GM13976 (cell line): ENCODE measurements at places on chromosomes 4 and X.

DNA sequence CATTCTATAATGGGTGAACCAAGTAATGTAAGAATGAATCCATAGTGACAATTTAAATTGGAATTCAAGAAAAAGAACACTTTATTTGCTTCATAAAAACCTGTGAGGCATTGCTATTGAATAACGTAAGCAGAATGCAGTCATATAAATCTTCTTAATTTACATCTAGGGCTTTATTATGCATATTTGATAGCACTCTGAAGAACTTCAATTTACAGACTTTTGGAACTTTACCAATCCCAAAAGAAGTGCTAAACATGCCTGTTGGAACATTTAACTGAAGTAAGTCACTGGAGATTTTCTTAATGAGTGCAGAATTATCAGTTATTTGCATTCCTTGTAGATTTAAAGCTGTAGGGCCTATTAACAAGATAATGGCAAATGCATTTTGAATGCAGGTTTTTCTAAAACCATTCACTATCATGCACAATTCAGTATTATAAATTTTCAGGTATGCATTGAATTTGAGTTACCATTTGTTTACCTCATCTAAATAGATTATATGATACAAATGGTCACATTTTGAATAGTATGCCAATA lies 1181.2 kb downstream of the ARAP2 start:
- DNase-seq = no peak

DNA sequence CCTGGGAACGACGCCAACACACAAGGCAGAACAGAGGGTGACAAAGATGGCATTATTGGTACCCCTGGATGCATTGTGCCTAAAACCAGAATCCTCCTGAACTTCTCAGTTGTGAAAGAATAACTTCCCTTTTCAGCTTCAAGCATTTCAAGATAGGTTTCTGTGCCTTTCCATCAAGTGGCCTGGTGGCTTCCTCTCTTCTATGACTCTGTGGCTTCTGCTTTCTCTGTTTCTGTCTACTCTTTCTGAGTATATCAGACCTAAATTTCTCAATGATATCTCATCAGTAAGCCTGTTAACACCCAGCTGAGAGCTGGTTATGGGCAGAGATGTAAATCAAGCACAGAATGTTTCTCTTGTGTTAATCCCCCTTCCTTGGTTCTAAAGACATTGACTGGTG lies 21.4 kb upstream of the FAM9B start:
- DNase-seq = no peak

GRCh38 chr4:40466789-40467188 lies 131.7 kb downstream of the CHRNA9 start:
- DNase-seq = peak; percentile 33

GRCh38 chr4:10007793-10008608 lies 13.3 kb downstream of the SLC2A9 start:
- DNase-seq = no peak

DNA sequence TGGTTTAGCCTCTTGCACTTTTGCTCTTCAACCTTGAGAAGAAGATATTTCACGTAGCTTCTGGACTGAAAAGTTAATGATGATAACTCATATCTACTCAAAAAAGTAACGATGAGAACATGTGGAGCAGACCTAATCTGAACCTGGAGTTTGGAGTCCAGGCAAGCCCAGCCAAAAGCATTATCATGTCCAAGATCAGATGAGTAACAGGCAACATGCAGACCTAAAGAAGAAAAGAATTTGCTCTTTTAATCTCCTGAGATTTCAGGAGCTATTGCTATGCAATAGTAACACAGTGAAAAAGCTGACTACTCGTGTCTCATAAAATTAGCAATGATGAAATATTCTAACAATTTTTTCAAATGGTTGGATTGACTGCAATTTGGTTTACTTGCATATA lies 21.8 kb upstream of the PPA2 start:
- no peak for DNase-seq

- no peak for DNase-seq
These were observed 545.4 kb downstream of the RPA4 start for GRCh38 chrX:97429101-97429500.

DNA sequence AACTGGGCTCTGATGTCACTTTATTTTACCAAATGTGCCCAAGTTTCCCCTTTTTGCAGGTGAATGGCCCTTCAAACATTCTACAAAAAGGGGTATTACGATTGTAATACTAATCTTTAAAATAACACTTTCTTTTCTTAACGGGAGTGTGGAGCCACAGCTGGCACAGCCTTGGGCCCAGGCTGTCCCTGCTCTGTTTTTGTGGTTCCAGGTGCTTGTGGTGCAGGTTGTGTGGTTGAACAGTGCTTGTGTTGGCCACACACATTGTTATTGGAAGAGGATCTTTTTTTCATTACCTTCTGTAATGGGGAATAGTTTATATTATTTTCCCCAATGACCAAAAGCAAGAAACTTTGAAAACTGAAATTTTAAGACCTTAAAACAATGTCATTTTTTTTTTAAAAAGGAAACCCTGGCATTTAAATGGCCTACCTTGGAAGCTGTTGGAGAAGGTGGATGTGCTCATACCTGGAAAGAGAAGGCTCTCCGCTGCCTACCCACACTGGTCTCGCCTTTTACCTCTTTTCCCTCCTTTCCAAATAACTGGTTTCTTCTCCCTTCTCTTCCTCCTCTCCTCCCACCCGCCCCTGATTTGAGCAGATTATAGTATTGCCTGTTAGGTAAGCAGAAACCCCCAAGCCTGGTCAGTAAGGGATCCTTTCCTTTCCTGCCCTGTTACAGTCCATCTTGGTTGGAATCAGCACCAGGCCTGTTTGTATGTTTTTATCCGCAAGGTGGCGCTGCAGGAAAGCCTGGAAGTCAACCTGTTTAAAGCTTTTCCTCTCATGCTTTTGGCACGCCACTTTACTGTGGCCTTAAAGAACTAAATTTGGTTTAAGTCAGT lies 28.6 kb downstream of the HADH start:
- peak; percentile 73 for DNase-seq

- DNase-seq = no peak
These were observed 127.6 kb upstream of the INTU start for GRCh38 chr4:127505203-127505602.

GRCh38 chrX:104641176-104641575 lies 75.2 kb downstream of the IL1RAPL2 start:
- DNase-seq = no peak
